ENCODE measurements at places on chromosomes 16 and 17.

GRCh38 chr17:43353393-43353792 is 45.4 kb upstream of the ARL4D start:
- no peak for DNase-seq

DNA sequence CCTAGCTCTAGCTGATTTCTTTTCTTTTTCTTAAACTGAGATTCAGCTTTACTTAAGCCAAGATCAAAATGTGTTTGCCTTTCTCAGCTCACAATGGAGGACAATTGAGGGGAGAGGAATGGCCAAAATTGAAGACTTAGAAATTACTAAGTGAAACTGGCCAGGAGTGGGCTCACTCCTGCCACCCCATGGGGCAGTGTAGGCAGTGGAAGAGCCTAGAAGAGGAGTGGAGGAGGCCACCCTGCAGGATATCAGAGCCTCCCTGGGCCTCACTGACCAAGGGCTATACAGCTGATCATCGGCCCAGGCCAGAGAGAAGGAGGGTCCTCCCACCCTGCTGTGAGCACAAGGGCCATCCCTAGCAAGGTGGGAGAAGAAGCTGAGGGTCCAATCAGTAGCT is 119.8 kb downstream of the CCT6B start:
- DNase-seq: no peak

GRCh38 chr16:11252482-11252931 is 3.5 kb downstream of the SOCS1 start:
- DNase-seq: no peak

DNA sequence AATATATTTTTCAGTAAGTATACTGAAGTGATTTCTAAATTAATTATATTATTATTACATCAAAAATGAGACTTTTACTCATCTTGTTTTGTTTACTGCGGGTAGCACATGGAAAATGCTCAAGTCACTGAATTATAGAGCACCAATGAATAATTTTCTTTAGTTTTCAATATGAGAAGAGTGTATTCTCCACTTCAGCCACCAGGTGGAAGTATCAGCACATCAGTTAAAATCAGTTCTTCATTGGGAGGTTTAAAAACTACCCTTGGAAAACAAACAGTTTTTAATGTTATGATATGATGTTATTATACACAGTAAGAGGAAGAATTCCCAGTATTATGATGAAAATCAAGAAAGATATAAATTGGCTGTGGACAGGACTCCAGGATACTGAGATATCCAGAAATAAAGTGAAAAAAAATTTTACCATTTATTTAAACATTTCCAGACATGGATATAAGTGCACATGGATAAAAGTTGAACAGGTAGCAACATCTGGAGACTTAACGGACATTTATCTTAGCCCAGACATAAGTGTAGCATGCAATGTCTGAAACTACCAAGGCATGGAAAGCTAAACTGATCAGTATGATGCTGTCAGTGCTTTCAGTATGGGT is 467.3 kb downstream of the KCNJ2 start:
- no peak for DNase-seq

DNA sequence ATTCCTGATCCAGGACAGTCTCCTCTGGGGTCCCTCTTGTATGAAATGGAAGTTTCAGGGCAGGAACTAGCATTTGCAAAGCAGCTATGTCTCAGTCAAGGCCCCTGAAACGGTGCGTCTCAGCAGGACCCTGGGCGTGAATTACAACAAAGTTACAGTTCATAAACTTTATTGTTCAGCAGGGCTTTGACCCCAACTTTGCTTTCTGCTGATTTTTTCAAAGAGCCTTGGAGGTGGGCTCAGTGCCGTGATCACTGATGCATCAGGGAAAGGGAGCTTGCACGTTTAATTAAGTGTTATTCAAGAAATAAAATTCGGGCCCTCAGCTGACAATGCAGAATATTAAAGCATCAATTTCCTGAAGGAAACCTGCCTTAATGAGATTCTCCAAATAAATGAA is 260.1 kb upstream of the C16orf82 start:
- DNase-seq: no peak

DNA sequence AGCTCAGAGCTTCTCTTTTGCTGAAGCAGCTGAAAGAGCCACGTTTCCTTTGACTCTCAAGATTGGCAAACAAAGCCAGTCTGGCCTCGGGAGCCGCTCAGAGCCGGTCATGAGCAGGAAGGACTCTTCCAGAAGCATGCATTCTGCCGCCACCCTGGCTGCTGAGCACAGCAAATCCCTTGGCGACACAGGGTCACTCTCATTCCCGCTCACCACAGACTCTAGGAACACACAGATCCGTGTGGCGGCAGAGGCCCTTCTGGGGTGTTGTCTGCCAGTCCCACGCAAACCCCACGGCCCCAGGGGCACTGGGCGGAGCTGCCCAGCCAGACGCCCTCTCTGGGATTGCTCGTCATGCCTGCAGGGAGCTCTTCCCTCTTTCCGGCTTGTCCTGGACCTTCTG is 157.0 kb downstream of the C16orf95 start:
- no peak for DNase-seq

DNA sequence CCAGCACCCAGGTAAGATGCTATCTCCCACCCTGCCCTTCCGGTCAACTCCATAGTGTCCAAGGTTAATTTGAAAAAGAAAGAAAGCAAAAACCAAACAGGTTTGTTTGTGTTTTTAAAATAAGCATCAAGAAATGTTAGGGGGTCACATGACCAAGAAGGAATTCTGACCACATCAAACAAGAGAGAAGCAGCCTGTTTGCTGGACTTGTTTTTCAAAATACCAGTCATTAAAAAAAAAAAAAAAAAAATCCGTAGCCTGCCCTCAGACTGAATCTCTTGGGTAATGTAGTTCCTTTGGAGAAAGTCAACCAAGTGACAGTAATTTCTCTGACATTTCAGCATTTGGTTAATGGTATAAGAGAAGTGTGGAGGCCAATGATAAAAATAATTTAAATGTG is 38.4 kb downstream of the HNF1B start:
- DNase-seq: no peak
